ENCODE measurements at places on chromosomes 11 and 22.
A peak's percentile ranks its signal among the peaks of the same experiment; 100 is the strongest.

DNA sequence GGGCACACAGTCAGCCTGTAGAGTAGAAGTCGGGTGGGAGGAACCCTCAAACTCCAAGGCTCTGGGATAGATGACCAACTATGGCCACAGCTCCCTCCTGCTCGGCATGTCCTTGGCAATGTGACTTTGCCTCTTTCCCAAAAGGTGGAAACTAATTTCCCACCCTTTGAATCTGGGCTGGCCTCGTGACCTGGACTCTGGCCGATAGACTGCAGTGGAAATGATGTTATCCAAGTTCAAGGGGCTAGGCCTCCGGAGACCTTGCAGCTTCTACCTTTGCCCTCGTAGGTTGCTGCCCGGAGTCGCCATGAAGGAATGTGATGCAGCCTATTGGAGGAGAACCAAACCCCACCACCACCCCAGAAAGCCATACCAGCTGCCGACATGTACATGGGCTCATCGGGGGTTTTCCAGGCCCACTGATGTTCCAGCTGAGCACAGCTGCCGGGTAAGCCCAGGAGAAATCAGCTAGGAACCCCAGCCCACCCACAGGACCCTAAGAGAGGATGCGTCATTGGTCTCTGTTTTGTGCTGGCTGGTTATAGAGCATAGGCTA lies 30.4 kb downstream of the KCNJ4 start:
- DNase-seq: no peak

- no peak for DNase-seq
Measured at GRCh38 chr11:58004664-58005063, 19.0 kb upstream of the OR9Q1 start.

DNA sequence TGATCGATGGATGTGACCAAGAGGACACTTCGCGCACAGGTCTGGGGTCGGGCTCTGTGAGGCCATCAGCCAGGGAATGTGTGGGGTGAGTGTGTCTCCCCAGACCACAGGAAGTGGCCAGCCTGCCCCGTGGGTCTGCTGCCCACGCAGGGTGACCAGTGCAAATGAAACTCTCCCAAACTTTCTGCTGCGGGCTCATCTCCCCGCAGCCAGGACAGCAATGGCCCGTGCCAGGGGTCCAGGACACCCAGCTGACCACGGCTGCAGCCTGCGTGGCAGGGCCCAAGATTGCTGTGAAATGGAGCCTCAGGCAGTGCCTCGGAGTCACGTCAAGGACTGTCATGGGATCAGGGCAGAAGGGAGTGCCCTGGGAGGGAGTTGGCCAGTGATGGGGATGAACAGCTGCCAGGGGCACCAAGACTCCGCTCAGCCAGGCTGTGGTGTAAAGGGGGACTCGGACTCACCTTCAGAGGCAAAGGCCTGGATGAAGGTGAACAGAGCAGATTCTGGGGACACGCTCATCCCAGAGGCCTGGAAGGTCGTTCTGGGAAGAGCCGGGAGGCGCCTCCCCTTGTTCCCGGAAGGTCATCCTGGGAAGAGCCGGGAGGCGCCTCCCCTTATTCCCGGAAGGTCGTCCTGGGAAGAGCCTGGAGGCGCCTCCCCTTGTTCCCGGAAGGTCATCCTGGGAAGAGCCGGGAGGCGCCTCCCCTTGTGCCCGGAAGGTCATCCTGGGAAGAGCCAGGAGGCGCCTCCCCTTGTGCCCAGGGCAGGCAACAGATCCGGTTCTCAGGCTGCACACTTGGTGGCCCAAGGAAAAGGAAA lies 252.6 kb downstream of the BRD1 start:
- no peak for DNase-seq

- no peak for DNase-seq
Measured at GRCh38 chr11:22922672-22923071, 62.4 kb upstream of the CCDC179 start.

- no peak for DNase-seq
Measured at GRCh38 chr11:128938156-128938885, 4.3 kb downstream of the TP53AIP1 start.

DNA sequence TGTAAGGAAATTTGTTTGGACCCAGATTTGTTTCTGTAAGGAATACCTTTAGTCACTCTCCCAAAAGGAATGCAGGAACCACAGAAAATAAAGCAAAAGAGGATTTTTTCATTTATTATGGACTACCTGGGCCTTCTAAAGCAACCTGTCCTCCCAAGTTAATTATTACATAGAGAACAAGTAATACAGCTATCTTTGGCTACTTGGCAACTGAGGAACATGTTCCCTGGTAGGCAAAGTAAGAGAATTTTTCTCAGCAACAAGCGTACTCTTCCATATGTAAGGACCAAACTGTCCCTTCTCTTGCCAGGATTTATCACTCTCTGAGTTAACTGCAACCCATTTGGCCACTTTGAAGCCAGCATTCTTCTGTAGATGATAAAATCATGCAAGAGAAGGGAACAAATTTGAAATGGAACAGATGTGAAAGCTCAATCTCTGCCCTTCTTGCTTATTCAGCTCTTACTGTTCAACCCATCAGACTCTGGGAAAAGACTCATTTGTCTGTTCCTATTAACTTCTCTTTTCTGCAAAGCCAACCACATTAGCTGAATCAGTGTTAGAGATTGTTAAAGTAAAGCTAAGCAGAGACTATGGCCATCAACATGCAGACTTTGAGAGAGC lies 190.2 kb downstream of the SWAP70 start:
- no peak for DNase-seq

DNA sequence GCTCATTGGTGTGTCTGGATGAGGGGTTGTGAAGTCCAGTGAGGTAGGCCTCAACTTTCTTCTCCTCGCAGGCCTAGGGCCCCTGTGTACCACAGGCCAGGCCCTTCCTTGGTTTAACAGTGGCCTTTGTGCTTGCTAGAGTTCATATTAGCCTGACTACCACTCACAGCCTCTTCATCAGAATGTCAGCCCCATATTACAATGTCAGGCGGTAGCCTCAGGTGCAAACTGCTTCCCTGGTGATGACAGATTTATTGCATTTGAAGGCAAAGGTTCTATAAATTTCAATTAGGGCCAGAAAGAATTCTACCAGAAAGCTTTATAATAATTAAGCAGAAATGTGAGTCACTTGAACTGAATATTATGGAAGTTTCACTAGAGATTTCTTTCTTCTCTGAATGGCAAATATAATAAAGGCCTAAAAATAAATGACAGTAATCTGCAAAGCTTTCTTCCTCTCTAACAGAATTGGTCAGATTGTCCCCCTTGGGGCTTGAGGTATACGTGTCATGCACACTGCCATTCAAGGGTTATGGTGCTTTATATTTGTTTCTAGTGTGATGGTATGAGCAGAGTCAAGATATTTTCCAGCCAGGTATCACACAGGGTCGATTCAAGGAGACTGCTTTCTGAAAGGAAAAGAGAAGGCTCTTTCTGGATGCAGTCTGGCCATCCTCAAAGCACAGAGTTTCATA lies 210.3 kb downstream of the CWF19L2 start:
- DNase-seq: no peak

- peak; percentile 49 for DNase-seq
Measured at GRCh38 chr11:13831696-13832095, 130.8 kb upstream of the SPON1 start.

DNA sequence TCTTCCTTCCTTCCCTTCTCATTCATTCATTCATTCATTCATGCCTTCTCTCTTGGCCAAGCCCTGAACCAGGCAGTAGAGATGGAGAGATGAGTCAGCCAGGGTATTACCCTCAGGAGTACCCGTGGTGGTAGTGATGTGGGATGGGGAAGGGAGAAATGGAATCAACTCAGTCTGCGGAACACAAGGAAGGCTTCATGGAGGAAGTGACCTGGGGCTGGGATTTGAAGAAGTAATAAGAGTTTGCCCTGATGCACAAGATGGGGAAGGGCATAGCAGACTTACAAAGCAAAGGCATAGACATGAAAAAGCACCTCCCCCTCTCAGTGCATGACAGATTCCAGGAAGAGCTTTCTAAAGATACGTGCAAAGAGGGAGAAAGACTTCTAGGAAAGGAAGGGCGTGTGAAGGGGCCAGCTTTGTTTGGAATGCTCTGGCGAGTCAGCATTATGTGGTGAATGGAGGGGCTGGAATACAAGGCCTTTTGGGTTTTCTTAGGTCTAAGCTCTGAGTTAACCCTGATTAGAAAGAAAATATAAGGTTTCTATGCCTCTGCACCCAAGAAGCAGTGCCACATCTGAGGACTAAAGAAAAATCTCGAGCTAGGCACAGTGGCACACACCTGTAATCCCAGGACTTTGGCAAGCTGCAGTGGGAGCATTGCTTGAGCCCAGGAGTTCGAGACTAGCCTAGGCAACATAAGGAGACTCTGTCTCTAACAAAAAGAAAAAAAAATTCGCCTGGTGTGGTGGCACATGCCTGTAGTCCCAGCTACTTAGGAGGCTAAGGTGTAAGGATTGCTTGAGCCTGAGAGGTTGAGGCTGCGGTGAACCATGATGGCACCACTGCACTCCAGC lies 36.4 kb upstream of the ACER3 start:
- DNase-seq: no peak

DNA sequence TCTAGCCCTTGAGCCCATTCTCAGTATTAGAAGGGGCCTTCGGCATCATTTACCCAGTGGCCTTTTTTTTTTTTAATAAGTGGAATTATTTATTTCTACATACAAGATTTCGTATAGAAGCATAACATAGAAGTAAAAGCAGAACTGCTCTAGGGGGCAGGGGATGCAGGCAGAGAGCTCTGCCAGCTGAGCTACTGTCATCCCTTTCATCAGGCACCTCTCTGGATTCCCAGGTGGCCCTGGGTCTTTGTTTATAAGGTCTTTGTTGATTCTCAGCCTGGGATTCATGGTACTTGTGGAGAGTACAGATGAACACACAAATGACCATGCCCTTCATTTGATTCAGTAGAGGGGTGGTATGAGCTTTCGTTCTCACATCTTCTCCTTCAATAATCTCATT lies 66.4 kb downstream of the GAB2 start:
- peak; percentile 49 for DNase-seq

DNA sequence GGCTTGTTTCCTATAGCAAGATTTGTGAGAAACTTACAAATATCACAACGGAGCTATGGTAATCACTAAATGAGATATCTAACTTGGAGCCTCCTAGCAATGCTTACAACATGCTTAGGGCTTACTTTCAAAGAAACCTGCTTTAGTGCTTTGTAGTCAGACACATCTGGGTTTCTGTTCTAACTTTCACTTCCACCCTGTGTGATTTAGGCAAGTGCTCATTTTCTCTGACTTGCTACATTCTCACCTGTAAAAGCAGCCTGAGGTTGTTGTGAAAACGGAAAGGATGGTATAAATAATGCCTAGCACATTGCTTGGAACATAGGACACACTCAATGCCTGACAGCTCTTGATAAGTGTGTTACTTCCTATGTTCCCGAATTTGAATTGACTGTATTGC lies 45.6 kb downstream of the LRRC4C start:
- DNase-seq: no peak

DNA sequence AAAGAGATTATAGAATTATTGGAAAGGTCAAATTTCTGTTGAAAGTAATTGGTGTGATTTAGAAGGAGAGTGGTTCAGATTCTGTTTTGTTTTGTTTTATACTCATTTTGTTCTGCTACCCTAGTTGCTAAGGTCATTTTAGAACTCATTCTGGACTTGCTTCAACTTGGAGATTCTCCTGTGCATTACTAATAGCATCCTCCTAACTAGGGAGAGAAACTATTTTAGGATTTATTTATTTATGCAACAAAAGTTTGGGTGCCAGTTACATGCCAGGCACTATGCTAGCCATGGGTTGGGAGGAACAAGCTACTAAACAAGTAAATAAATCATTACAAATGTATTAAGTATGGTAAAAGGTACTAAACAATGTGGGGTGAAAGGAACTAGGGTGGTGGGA lies 84.0 kb downstream of the YAP1 start:
- DNase-seq: no peak

- DNase-seq: peak; percentile 52
Measured at GRCh38 chr11:11463405-11463804, 110.4 kb upstream of the CSNK2A3 start.

DNA sequence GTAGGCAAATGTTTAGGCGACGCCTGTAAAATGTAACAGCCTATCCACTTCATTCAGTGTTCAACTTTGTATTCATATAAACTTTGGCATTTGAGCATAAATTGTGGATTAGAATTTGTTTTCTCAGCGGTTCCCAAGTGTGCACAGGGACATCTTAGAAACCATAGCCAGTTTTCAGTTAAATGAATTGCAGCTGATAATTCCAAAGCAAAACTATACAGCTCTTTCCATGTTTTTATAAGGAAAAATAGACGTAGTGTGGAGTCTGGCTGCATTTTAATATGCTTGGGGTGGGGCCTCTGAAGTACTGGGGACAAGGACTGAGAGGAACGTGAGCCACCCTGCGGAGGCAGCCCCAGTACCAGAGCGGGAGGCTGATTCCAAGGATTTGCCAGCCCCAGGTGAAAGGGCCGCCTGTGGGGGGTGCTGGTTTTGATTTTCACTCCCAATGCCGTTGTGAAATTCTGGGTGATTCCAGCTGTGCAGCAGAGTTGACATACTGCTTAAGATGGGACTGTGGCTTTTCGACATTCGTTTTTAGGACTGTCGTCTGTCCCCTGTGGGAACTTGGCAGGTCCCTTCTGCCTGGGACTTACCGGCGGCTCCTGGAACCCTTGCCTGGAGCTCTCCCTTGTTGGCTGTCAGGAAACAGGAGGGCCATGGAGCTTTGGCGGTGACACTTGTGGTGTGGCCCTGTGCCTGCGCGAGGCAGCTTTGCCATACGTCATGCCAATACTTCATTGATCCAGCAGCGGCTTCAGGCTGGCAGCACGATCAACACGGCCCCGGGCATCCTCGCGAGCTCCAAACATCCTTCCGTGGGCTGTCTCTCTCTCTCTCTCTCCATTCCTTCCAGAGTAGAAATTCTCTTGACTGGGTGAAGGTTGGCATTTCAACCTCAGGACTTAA lies 370.9 kb downstream of the TBC1D22A start:
- DNase-seq: no peak

DNA sequence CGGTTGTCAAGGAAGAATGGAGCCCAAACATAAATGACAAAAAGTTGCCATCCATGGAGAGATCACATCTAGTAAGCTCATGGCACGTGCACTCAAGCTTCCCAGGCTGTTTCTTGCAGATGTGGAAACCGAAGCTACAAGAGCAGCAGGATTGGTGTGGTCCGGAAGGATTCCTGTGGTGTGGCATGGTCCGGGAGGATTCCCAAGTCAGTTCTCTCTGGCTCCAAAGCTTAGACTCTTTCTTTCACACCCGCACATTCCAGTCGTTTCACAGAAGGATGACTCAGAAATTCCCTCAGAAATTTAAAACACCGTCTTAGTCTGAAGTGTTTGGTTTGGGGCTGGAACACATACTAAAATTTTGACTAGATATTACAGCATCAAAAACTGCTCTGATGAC lies 78.0 kb upstream of the DRD2 start:
- DNase-seq: no peak

DNA sequence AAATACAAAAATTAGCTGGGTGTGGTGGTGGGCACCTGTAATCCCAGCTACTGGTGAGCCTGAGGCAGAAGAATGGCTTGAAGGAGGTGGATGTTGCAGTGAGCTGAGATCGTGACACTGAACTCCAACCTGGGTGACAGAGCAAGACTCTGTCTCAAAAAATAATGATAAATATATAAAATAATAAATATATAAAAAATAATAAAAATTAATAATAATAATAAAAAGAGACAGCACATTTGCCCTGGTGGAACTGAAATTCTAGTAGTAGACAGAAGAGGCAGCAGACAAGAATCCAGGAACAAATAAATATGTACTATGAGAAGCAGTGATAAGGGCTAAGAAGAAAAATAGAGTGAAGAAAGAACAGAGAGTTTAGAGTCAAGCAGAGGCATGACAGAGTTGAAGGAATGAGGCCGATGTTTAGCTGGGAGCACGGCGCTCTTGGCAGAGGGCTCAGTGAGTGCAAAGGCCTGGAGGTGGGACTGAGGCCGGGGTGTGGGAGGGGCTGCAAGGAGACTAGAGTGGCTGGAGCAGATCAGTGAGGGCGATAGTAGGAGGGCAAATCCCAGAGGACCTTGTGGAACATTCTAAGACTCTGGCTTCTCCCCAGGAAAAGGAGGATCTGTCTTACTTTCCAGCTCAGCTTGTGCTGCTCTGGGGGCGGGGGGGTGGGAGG lies 410.3 kb downstream of the MN1 start:
- no peak for DNase-seq
